ENCODE measurements at places on chromosomes 7 and 10.

DNA sequence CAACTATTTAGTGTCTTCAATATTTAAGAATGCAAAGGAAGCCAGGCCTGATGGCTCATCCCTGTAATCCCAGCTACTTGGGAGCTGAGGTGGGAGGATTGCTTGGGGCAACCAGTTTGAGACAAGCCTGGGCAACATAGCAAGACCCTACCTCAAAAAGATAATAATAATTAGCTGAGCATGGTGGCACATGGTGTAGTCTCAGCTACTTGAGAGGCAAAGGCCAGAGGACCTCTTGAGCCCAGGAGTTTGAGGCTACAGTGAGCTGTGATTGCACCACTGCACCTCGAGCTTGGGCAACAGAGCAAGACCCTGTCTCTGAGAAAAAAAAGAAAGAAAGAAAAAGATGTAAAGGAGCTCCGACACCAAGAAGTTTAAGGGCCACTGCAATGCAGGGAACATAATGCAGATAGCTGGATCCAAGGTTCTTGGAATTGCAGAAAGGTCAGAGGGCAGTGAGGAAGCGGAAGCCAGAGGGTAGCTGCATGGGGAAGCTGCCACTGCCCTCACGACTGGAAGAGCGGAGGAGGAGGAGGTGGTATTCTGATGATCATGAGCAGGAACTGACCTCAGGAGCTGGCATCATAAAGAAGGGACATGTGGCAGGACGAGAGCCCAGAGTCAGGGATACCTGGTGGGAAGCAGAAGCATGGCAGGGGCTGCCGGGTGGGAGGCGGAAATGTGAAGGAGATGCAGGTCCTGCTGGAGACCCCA, 60.2 kb upstream of the PODXL start:
- DNase-seq = no peak

GRCh38 chr7:135601182-135601581, 43.5 kb downstream of the NUP205 start:
- DNase-seq = no peak

GRCh38 chr7:91636728-91637127, 243.8 kb downstream of the MTERF1 start:
- DNase-seq = no peak

GRCh38 chr10:124539935-124540641, 78.5 kb downstream of the LHPP start:
- DNase-seq = peak; percentile 63

GRCh38 chr10:78301891-78302738, 268.5 kb downstream of the RPS24 start:
- peak; percentile 17 for DNase-seq

GRCh38 chr10:74958316-74958715, 131.9 kb downstream of the KAT6B start:
- DNase-seq = no peak

DNA sequence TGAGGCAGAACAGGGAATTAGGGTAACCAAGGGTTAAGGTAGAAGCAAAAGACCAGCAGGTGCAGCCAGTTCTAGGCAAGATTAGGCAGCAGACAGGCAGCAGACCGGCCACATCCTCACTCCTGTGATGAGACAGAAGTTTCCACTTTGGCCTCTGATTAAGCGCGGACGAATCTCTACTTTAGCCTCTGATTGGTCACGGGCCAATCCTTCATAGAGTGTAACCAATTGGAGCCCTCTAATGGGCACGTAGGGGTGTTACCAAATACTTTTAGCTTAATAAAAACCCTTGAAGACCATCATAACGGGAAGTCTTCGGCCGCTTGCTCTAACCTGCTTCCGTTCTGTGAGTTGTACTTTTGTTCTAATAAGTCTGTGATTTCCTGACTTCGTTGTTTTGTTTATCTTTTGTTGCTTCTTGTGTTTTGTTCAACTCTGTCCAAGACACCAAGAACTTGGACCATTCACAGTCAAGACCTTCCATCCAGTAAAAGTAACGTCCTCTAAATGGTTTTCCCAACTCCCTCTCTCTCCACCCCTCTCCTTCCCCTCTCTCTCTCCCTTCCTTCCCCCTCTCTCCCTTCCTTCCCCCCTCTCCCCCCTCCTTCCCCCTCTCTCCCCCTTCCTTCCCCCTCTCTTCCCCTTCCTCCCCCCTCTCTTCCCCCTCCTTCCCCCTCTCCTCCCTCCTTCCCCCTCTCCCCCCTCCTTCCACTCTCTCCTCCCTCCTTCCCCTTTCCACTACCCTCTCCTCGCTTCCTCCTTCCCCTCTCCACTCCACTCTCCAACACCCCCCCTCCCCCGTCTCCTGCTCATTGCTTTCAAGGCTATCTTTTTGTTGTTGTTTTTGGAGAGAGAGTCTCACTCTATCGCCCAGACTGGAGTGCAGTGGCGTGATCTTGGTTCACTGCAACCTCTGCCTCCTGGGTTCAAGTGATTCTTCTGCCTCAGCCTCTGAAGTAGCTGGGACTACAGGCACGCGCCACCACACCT, 13.2 kb upstream of the MALSU1 start:
- DNase-seq = no peak

GRCh38 chr7:24936121-24936824, 43.7 kb downstream of the OSBPL3 start:
- no peak for DNase-seq

- DNase-seq = no peak
Observed at GRCh38 chr7:32259931-32260596, 189.9 kb upstream of the PDE1C start.

GRCh38 chr10:5195727-5196374, 786 bp upstream of the AKR1C4 start:
- no peak for DNase-seq

DNA sequence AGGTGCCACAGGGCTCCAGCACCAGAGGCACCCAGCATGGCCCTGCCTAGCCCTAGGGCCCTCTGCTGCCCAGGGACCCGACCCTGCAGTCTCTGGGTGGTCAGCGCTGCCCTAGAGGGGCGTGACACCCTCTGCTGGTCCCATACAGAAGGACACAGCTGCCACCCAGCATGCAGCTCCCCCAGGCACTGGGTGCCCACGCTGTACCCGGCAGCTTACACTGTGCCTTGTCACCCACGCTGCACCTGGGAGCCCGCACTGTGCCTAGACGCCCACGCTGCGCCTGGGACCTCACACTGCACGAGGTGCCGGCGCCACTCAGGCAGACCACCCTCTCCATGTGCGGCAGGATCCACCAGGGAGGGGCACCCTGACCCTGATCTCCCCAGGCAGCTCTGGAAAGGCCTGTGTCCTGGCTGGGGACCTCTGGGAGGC, 55.2 kb downstream of the PWWP2B start:
- no peak for DNase-seq

DNA sequence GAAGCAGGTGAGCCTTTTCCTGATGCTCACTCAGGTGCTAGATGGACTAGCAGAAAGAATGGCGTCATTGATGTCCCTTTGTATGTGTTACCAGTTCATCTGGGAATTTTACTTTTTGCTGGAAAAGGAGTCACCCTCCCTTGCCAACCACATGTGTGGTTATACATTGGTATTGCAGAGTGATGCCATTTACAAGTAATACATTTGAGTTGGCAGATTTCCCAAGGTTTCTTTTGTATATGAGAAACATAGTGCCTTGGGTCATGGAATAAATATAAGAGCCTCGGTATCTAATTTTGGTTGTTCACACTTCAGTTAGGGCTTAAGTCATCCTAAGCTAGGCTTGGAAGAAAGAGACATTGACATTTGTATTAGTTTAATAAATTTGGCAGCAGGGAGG, 10.4 kb upstream of the ATXN7L1 start:
- DNase-seq = no peak

GRCh38 chr7:149885191-149886017, 11.6 kb downstream of the ATP6V0E2 start:
- no peak for DNase-seq

DNA sequence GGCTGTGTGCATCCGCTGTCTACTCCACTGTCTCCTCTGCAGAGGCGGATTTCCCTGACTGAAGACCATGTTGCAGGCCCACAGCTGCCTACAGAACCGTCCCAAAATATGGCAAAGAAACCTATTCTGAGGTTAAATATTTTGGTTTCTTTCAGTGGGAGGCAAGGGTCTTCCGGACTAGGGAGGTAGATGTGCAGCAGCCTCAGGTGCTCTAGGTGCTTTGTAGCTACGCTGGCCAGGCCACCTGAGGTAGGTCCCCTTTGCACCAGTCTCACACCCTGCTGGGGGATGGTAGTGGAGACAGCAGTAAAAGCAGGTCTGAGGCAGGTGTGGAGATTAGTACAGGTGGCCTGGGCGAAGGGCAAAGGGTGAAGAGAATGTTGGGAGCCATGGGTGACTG, 8.2 kb upstream of the PILRB start:
- DNase-seq = no peak

- no peak for DNase-seq
Observed at GRCh38 chr10:127458829-127459228, 90.3 kb upstream of the NPS start.

GRCh38 chr10:96846395-96846794, 14.3 kb downstream of the LCOR start:
- DNase-seq = no peak

GRCh38 chr10:101388676-101389276, 34.8 kb downstream of the BTRC start:
- DNase-seq = no peak

All from CD4-positive, alpha-beta T cell (primary cell).